NCI-H1694 (cell line): ENCODE measurements at places on chromosomes 2 and 18.

GRCh38 chr2:223508372-223508771 lies 93.8 kb downstream of the SCG2 start:
- DNase-seq: no peak

- no peak for DNase-seq
Observed at GRCh38 chr18:26703170-26703930, 155.0 kb upstream of the KCTD1 start.

DNA sequence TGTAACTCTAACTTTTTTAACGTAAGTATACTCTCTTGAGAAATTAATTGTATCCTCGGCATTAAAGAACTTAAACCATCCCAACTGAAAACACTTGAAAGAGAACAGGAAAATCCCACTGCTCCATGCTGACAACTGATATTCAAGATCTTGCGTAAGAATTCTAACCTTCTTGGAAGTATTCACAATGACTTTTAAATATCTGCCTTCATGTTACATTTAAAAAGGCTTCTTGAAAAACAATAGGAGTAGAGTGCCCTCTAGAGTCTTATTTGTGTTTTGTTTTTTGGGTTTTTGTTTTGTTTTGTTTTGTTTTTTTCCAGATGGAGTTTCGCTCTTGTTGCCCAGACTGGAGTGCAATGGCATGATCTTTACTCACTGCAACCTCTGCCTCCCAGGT lies 65.4 kb upstream of the DNAJC10 start:
- DNase-seq: peak; percentile 78

GRCh38 chr2:26195040-26195984 lies 22.4 kb downstream of the GAREM2 start:
- DNase-seq: no peak

DNA sequence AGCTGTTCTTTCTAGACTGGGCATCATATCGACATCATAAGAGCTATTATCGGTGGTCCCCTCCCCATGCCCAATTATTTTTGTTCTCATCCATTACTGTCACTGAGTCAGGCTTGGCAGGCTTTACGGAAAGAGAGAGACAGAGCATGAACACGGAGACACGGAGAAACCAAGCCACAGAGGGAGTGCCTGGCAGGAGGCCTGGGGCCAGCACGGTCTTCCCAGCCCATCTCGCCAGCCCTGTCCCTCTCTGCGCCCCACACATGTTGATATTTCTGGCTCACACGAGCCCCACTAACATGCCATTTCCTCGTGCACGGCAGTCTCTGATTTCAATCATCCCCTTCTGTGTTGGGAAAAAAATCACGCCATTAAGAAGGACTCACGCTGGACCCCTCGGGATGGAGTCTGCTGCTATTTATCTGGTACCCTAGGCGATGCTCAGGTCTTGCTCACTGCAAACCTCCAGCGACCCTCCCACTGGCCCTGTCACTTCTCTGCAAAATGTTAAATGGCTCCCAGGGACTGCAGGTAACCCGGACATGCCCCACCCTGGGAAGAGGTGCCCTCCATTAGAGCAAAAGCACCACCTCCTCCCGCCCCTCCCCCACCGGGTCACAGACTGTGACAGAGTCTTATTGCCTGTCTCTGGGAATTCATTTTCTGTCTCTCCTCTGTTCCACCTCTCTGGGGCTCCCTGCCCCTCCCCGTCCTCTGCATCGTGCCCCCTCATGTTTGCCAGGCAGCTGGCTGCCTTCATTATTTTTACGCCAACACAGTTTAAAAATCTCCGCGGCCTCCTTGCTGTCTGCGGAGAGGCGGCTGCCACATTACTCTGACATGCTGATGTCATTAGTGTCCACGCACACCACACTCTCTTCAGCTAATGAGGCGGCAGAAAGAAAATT lies 40.1 kb upstream of the GBX2 start:
- DNase-seq: no peak

DNA sequence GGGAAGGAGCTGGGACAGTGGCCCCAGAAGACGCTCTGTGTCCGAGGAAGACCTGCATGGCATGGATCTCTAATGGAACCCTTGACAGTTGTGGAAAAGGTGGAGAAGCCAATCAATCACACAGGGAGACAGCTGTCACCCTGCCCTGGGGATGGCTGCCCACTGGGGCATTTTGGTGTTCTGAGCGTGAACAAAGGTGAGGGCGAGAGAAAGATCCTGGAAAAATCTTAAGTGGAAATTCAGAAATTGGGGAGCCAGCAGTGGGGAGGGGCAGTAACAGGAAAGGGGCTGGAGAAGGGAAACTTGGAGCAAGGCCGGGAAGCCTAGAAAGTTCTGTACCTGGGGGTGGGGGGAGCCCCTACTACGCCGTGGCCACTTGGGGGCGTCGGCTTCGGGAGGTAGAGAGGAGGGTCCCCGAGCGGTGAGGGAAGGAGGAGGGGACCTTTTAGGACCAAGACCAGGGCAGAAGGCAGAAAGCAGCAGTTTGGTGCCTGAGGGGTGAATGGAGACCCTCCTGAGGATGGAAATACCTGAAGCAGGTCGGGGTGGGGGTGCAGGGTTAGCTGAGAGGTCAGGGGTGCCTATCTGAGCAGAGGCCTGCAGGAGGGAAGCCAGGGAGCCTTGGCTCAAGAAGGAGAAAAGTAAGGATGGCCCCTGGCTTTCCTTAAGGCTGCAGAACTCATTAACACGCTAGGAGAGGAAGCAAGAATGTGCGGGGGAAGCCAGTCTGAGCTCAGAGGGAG lies 30.0 kb downstream of the NGEF start:
- DNase-seq: no peak

GRCh38 chr2:169637620-169638019 lies 53.5 kb downstream of the PPIG start:
- no peak for DNase-seq

- DNase-seq: no peak
Observed at GRCh38 chr2:12818416-12819102, 101.8 kb downstream of the TRIB2 start.

DNA sequence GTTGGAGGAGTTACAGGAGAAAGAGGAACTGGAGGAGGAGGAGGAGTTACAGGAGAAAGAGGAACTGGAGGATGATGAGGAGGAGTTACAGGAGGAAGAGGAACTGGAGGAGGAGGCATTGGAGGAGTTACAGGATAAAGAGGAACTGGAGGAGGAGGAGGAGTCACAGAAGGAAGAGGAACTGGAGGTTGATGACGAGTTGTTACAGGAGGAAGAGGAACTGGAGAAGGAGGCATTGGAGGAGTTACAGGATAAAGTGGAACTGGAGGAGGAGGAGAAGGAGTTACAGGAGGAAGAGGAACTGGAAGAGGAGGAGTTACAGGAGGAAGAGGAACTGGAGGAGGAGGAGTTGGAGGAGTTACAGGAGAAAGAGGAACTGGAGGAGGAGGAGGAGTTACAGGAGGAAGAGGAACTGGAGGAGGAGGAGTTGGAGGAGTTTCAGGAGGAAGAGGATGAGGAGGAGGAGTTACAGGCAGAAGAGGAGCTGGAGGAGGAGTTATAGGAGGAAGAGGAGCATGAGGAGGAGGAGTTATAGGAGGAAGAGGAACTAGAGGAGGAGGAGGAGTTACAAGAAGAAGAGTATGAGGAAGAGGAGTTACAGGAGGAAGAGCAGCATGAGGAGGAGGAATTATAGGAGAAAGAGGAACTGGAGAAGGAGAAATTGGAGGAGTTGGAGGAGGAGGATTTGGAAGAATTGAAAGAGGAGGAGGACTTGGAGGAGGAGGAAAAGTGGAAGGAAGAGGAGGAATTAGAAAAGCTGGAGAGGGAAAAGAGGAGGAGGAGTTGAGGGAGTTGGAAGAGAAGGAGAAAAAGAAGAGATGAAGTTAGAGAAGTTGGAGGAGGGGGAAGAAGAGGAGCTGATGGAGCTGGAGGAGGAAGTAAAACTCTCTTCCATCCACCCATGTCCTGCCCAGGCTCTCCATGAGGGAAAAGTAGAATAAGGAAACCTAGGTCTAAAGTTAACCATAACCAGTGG lies 37.2 kb downstream of the CLASP1 start:
- DNase-seq: no peak

DNA sequence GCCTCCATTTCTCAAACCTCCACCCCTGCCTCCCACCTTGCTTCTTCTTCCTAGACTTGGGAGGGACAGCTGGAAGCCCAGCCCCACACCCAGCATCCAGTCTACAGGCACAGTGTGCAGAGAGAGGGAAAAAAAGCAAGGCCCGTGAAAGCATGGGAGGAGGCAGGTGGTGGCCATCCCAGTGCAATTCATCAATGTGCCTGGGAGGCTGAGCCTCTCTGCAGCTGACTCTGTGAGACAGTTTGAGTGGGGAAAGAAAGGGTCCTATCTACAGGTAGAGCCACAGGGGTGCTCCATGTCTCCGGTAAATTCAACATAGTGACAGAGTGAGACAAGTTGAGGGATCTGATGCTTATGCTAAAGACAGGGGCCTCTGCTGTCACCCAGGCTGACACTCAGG lies 340.6 kb downstream of the DYSF start:
- no peak for DNase-seq

DNA sequence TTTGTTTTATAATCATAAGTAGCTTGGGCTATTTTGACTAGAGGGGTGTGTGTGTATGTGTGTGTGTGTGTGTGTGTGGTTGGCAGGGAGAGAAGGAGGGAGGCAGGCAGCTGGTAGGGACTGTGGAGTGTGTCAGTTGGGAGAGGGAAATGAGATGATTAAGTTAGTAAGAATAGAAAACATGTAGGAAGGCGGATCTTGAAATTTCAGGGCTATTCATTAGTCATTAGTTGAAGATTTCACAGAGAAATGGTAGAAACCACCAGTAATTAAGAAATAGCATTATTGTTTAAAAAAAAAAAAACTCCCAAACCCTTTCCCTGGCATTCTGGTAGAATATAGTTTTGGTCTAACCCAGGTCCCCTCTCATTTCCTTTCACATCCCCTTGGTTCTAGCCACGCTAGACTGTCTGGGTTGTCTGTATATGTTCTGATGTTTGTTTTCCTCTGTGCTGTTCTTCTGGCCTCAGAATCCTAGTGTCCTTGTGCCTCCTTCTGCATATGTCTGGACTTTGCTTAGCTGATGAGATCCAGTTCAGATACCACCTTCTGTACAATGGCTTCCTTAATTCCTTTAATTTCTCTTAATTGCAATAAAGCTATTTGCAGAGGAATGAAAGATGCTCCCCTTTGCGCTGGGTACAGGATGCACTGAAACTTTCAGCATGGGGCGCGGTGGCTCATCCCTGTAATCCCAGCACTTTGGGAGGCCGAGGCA lies 161.6 kb downstream of the NEDD4L start:
- no peak for DNase-seq

DNA sequence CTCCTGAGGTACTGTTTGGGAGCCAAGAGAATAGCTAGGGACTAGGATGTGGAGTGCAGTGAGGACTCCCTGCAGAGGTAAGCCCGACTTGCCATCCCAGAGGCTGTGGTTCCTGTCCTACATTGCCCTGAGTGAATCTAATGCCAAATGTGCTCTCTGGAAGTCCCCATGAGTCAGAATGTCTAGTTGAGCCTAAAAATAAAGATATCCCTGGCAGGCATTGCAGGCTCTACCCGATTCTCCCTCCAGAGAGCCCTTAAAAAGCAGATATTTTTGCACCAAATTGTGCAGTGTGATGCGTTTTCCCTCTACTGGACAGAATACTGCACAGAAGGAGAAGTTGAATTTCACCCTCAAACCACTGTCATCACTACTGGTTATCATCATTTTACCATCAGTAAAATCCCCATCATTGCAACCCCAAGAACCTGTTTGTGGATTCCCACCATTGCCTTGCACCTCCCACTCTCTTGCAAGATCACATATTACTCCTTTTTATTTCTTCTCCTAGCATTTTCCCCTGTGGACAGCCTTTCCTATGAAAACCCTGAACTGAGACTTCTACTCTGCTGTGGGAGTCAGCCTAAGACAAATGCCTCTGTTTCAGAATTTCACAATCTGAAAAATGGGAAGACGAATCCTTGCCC lies 98.0 kb downstream of the MARCHF4 start:
- DNase-seq: no peak

DNA sequence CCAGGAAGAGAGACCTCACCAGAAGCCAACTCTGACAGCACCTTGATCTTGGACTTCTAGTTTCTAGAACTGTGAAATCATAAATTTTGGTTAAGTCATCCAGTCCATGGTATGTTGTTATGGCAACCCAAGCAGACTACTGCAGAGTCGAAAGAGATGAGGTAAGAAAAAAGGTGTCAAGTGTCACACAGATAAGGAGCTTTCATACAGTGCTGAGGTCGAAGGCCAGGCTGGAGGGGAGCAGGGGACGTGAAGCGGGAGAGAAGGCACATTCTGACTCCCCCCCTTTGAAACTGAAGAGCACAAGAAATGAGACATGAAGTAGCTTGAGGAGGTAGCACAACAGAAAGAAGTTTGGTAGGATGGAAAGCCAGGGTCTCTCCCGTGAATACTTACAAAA lies 110.4 kb downstream of the ALK start:
- no peak for DNase-seq

GRCh38 chr2:218327451-218328210 lies 29.0 kb upstream of the CATIP start:
- no peak for DNase-seq
